ENCODE measurements at places on chromosomes 1 and 21.

- DNase-seq = no peak
These were observed 156.5 kb upstream of the VAMP3 start for GRCh38 chr1:7614576-7615074.

- no peak for DNase-seq
These were observed 38.3 kb downstream of the PTGFRN start for GRCh38 chr1:116948046-116948445.

GRCh38 chr1:82141390-82141789 is 340.7 kb downstream of the ADGRL2 start:
- no peak for DNase-seq

DNA sequence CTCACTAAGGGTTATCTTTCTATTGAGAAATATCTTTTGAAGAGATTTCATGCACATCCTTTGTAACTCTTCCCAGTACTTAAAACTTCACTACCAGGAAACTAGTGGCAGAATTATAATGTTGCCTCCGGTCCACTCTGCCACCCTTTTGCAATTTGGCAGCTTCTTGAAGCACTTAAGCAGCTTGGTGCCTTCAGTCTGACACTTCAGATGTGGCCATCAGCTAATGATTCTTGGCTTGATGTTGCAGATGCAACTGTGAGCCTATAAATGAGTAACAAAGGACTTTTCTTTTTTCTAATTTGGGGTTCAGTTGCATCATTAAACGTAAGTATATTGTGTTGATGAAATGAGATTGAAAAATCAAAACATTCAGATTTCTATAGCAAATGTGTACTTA is 187.5 kb upstream of the C21orf91 start:
- DNase-seq = no peak

GRCh38 chr1:244712669-244713068 is 59.7 kb downstream of the DESI2 start:
- no peak for DNase-seq

DNA sequence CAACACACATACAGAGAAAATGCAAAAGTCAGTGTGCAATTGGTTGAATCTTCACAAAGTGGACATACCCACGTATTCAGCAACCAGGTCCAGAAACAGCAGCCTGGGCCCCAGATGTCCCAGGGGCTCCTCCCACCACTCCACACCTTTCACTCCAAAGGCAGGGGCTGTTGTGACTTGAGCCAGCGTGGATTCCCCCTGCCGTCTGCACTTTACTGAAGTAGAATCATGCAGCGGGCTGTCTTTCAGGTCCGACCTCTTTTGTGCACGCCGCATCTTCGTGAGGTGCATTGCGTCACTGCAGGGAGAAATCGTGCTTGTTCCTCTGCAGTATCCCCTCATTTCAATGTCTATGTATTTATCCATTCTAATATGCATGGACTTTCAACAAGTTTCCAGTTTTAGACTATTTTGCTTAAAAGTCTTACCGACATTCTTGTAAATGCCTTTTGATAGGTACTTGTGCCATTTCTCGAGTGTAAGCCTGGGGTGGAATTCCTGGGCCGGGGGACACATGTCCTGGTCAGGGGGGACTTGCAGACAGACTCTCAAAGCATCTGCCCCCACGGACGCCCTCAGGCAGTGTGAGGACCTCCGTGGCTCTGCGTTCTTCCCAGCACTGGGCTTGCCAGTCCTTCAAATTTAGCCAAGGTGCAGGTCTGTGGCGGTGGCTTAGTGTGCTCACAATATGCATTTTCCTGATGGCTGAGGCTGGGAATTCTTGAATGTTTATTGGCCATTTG is 29.3 kb upstream of the ACTRT2 start:
- DNase-seq = no peak

GRCh38 chr1:39268906-39269305 is 64.4 kb downstream of the MACF1 start:
- no peak for DNase-seq

DNA sequence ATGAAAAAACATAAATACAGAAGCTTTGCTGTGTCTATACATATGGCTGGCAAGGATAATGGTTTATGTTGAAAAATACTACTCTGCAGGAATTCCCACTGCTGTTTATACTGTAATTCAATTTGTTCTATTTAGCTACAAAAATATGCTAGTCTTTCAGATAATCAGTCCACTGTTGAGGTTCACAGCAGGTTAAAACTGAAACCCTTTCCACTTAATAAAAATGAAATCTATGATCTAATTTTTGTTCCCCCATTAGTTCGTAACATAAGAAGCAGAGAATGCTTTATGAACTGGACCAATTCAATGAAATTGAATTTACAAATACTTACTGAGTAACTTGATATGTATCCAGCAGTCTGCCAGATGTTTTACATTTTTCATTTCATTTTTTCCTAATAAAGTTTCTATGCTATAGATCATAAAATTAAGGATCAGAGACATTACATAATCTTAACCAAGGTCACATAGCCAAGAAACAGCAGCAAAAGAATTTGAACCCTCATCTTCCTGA is 360.1 kb upstream of the BEND5 start:
- no peak for DNase-seq

DNA sequence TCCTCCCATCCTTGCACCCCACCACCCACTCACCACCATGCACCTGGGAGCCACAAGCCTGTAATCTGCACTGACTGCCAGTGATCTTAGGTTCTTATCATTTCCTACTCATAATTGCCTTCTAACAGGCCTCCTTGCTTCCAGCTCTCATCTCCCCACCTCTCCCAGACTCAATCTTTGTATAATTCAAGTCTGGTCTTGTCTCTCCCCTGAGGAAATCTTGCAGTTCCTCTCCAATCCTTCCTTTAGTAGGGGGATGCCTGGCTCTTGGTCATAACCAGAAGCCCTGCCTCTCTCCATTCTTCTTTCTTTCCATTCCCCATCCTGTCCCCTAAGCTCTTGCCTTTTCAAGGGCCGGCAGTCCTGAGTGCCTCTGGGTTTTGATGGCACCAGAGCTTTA is 27.8 kb downstream of the PIGM start:
- no peak for DNase-seq

All from RCC 7860 (cell line).